ENCODE measurements at places on chromosomes 2 and 18.

- DNase-seq = no peak
Measured at GRCh38 chr18:75407468-75408437, 19.8 kb downstream of the SMIM21 start.

DNA sequence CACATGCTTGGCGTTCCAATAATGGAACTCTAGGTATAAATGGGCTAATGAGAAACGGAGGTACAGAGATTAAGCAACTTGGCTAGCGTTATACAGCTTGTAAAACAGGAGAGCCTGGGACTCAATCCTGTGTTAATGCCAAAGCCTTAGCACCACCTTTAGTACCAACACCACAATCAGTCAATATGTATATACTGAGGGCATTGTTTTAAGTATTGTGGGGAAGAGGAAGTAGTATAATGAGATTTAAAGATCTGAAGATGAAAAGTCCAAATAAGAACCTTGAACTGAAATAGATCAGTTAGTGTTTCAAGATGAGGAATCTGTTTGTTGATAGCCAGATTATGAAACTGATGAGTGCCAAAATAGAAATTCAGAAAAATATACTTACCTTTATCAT is 8.1 kb downstream of the MARS2 start:
- DNase-seq = no peak

- no peak for DNase-seq
Measured at GRCh38 chr2:73053316-73054114, 18.0 kb downstream of the SFXN5 start.

DNA sequence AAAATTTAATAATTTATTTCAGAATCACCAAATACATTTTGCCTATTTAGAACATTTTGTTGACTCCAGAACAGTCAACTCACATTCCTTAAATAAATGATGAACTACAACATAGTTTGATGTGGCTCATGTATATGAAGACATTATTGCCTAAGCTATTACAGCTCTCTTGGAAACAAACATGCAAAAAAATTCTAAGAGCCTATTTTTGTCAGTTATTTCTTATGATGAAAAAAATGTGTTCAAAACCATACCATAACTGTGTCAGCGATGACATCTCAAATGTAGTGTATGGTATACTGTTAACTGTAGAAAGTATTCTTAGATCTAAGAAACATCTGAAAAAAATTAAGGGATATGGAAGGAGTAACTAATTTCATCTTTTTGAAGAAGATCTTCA is 6.3 kb upstream of the EMILIN2 start:
- DNase-seq = no peak

Measured in HEK293T (cell line).